Lower lobe of right lung (tissue), 2 donors: ENCODE measurements at places on chromosomes 3 and 15.

GRCh38 chr3:177431525-177432176 is 234.4 kb upstream of the TBL1XR1 start:
- no peak for DNase-seq

GRCh38 chr3:11835028-11835639 is 11.6 kb downstream of the TAMM41 start:
- no peak for DNase-seq

- no peak for DNase-seq
These were observed 300.6 kb upstream of the KCNH8 start for GRCh38 chr3:18847583-18848197.

DNA sequence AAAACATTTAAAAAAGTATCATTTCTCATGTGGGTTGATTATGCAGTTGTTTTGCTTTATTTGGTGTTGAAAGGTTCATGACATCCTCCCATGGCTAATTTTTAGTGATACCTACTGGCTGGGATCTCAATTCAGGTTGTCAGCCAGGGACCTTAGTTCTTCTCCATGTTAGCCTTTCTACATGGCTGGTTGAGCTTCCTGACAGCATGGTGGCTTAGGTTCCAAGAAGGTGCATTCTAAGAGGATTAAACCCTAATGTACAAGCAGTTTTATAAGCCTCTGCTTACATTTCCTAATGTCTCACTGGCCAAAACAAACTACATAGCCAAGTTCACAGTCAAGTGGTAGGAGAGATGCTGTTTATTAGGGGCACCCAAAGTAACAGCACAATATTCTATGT is 9.4 kb upstream of the TM6SF1 start:
- no peak for DNase-seq

GRCh38 chr3:126472277-126473006 is 3.2 kb downstream of the ZXDC start:
- peak; percentile 88 for DNase-seq

DNA sequence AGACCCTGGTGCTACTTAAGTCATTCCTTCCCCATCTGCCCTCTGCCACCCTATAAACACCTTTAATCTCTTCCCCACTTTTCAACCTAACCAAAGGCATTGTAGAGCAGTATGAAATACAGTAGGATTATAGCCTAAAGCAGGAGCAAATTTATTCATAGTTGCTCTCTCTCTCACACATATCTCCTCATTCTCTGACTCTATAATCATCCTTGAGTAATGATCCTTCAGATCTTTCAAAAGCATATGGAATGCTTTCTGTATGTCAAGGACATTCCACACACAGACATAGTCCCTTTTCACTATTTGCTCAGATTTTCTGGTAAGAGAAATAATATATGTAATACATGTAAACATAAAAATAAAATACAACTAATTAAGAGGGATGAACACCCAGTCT is 54.1 kb downstream of the TRPC1 start:
- no peak for DNase-seq

DNA sequence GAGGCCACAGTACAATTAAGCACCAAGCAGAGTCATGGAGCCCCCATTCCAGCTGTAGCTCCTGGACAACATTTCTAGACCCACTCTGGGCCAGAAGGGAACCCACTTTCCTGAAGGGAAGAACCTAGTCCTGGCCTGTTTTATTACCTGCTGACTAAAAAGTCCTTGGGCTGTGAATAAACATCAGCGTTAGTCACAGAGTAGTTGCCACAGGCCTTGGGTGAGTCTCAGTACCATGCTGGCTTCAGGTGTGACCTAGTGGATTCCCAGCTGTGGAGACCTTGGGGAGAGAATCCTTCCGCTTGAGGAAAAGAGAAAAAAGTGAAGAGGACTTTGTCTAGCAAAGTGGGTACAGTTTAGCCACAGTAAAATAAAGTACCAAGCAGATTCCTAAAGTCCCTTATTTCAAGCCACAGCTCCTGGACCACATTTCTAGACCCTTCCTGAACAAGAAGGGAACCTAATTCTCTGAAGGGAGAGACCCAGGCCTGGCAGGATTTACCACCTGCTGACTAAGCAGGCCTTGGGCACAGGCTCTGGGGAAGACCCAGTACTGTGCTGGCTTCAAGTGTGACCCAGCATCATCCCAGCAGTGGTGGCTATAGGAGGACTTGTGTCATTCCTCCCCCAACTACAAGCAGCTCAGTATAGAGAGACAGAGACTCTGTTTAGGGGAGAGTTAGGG is 118.3 kb upstream of the KCNH8 start:
- DNase-seq, result no peak

GRCh38 chr3:64095802-64096201 is 72.5 kb upstream of the PSMD6 start:
- DNase-seq, result no peak

DNA sequence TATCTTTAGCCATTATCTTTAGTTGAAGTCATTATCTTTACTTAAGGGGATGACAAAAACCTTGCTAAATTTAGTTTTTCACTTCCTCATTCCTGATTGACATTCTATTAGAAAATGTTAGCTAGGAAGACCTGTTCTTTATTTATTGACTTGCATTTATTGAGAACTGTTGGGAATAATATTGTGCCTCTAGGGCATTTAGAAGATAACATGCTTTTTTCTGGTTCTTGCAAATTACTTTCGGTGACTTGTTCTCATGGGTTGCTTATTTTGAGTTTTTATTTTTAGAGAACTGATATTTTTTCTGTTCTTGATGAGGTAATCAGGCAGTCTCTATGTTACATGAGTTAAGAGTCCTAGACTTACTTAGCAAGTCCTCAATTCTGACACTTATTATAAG is 48.3 kb upstream of the CTDSPL start:
- no peak for DNase-seq

- DNase-seq, result no peak
These were observed 1034.1 kb upstream of the SEMA6D start for GRCh38 chr15:46682969-46683791.

DNA sequence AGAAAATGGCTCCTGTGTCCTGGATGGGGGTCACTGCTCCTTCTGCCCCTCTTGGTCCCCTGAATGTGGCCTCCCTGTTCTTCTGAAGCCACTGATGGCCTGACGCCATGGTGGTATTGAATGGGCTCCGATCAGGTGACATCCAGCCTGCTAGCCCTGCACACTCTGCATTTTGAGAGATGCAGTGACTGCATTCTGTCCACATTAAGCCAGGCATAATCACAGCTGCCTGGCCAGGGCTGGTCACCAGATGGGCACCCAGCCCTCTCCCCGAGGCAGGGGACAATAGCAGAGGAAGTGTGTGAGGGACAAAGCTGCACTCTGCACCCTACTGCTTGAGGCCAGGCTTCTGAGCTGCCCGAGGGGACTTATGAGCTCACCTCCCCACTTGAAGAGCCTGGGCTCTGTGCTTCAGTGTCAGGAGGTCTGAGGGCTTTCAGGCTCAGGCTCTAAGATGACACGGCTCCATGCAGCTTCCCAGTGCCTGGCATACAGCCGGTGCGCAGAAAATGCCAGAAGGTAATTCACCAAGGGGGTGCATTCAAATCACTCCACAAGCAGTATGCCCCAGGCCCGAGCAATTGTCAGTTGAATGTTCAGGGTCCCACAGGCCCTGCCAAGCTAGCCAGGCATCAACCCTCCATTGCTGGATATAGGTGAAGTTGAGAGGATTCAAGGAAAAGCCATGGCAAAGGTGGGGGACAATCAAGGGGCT is 56.8 kb downstream of the WNT7A start:
- peak; percentile 13 for DNase-seq

DNA sequence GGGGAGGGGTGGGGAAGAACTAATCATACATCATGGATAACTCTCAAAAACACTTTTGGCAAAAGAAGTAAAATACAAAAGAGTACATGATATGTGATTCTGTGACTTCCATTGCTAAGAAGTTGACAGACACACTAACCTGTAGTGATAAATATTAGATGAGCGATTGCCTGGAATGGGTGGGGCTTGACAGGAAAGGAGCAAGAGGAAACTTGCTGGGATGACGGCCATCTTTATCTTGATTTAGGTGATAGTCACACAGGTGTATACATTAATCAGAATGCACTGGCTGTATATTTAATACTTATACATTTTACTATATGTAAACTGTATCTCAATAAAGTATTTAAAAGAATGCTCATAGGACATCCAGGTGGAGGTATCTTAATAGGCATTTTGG is 13.1 kb downstream of the PARL start:
- DNase-seq, result no peak

GRCh38 chr15:60844511-60845174 is 365.7 kb upstream of the ICE2 start:
- no peak for DNase-seq

DNA sequence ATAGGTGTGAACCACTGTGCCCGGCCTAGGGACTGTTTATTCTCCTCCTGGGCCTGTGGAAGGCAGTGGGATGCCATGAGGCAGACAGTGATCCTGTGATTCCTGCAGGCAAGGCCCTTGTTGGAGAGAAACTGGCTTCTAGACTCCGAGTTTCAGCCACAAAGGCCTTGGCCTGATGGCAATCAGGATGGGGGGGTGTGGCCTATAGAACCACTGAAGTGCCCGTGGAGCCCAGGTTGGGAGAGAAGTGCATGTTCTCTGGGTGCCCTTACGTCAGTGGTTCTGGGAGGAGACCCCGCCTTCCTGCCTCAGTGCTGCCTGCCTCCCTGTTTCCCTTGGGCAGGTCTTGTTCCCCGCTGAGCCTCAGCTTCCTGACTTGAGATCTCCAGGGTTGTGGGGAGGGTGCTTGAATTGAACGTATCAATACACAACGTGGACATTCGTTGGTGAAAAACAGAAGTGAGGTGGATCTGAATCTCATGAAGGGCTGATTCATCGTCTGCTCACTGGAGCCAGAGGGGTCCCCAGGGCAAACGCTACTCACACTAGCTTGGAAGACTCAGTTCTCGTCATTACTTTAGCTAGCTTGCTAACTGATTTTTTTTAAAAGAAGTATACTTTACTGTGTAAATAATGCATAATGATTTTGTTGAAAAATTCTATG is 31.8 kb downstream of the IRAK2 start:
- no peak for DNase-seq

DNA sequence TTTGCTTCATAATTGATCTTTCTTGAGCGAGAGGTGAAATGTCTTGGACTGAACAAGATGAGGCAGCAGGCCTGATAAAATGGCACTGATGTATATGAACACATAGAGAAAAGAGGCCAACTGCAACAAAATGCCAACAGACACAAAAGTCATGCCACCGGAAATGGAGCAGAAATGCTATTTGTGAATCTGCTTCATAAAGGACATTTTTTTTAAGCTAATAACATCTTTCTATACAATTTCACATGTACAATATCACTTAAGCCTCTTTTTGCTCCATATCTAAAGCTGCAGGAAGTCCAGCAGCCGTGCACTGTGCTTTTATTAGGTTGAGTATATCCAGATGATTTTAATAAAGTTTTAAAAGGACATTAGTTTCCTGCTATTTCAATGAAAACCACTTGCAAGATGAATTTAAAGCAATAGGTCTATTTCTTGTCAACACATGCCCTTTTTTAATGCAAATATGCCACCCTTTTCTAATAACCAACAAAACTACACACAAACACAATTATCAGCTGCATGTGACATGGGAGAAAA is 169.2 kb upstream of the ADAMTS9 start:
- DNase-seq, result no peak

DNA sequence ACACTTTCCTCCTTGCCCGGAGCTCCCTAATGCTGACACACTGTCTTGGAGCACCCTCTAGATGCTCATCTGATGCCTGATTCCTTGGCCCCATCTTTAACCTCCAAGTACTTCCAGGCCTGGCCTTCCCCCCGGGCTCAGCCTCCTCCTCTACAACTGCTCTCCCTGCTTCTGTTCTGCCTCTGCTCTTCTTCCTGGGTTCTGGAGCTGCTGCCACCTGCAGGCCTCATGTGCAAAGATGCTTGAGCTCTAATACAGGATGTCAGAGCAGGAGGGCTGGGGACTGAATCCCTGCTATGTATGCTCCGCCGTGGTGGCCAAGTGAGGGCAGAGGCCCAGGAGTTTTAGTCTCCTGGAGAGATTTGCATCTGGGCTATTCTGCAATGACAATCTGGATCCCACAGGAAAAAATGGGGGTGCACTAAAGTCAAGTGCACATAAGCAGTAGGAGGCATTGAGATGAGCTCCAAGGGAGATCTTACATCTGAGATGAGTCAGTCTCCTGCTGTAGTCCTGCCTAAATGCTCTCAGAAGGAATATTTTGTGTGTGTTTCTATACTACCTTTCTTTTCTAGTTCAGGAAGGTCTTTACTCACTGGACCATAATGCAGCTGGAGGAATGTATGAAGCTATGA is 296.3 kb downstream of the UACA start:
- peak; percentile 65 for DNase-seq

GRCh38 chr3:72708441-72708840 is 139.8 kb downstream of the SHQ1 start:
- no peak for DNase-seq

GRCh38 chr3:50246517-50246954 is 10.5 kb downstream of the GNAI2 start:
- DNase-seq, result peak; percentile 74

GRCh38 chr3:121621491-121621890 is 28.3 kb downstream of the FBXO40 start:
- no peak for DNase-seq

GRCh38 chr15:92681141-92681631 is 25.6 kb upstream of the FAM174B start:
- no peak for DNase-seq
